ENCODE measurements at places on chromosomes 1 and 21.

- no peaks in the 10 kb centered on the region for H3K36me3 ChIP-seq
- no peak overlapping the region for H3K4me3 ChIP-seq
- no peak overlapping the region for H3K27ac ChIP-seq
- H3K4me1 ChIP-seq, result peaks cover 16% of the 10 kb centered on the region
- no peak for DNase-seq
These were observed 194.0 kb downstream of the KCNK2 start for GRCh38 chr1:215276582-215276981.

GRCh38 chr1:227934476-227935313, 13.0 kb downstream of the WNT9A start:
- H3K27ac ChIP-seq, result peak overlapping the region; percentile 79
- H3K4me1 ChIP-seq, result no peaks in the 10 kb centered on the region
- peak; percentile 52 for DNase-seq
- H3K4me3 ChIP-seq, result no peak overlapping the region

DNA sequence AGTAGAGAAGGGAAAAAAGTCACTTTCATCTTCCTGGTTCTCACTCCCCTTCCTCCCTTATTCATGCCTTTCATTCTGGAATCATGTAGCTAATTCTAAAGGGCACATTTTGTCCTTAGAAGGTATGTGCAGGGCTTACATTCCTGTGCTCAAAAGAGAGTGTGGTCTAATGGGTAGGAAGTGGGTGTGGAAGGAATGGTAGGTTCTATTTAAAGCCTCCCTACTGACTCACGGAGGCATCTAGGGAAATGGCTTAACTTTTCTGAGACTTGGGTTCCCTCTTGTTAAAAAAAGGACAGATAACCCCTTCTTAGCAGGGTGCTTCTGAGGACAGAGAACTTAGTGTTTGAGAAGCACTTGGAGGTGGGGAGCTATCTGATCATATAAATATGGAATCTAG, 249.3 kb upstream of the DUSP10 start:
- no peak for DNase-seq
- no peak overlapping the region for H3K4me3 ChIP-seq
- no peak overlapping the region for H3K27ac ChIP-seq
- peaks cover 11% of the 10 kb centered on the region for H3K4me1 ChIP-seq

DNA sequence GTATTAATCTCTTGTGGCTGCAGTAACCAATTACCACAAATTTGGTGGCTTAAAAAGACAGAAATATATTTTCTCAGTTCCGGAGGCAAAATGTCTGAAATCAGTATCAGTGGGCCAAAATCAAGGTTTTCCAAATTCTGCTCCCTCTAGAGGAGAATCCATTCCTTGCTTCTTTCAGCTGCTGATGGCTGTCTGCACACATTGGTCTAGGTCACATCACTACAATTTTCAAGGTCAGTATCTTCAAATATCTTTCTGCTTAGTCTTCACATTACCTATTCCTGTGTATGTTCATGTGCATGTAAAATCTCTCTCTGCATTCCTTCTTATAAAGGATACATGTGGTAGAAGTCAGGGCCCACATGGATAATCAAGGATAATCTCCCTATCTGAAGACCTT, 999.4 kb downstream of the KCNT2 start:
- H3K4me3 ChIP-seq, result no peak overlapping the region
- H3K36me3 ChIP-seq, result no peaks in the 10 kb centered on the region
- peaks cover 5% of the 10 kb centered on the region for H3K4me1 ChIP-seq
- H3K27ac ChIP-seq, result no peak overlapping the region
- H3K27me3 ChIP-seq, result no peaks in the 10 kb centered on the region

GRCh38 chr1:21670059-21670881, 1.1 kb upstream of the RAP1GAP start:
- H3K36me3 ChIP-seq, result no peaks in the 10 kb centered on the region
- H3K27ac ChIP-seq, result no peak overlapping the region
- H3K4me1 ChIP-seq, result no peaks in the 10 kb centered on the region
- H3K27me3 ChIP-seq, result peaks cover 17% of the 10 kb centered on the region

DNA sequence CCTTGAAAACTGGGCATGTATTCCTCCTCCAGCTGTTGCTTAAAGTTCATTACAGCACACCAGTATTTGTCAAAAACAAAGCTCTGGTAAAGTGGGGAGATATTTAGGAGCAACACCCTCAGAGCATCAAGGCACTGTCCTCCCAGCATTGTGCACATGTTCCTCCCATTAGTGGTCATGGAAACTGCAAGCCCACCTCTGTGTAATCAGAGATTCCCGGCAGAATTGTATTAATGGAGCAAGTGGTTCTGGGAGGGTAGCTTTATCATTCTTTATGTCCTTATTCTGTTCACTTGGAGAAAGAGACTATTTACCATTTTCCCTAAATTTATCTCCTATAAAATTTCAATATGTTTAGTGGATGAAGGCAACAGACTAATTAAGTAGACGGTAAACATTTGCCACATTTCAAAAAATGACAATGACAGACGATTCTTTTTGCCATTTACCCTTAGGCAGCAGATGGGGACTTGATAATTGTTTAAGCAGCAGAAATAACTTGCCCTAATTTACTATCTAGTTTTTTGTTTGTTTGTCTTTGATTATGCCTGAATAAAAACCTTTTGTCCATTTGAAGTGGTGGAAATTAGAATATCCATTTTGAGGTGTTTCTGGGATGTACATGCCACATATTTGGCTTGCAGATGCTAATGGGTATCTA, 289.6 kb upstream of the ST6GALNAC5 start:
- H3K27me3 ChIP-seq, result peaks cover 4% of the 10 kb centered on the region
- no peak overlapping the region for H3K4me3 ChIP-seq
- H3K27ac ChIP-seq, result no peak overlapping the region
- no peaks in the 10 kb centered on the region for H3K36me3 ChIP-seq
- DNase-seq, result no peak

- H3K4me3 ChIP-seq, result no peak overlapping the region
- no peaks in the 10 kb centered on the region for H3K27me3 ChIP-seq
- no peaks in the 10 kb centered on the region for H3K36me3 ChIP-seq
- no peaks in the 10 kb centered on the region for H3K4me1 ChIP-seq
- DNase-seq, result no peak
- H3K27ac ChIP-seq, result no peak overlapping the region
These were observed 47.7 kb downstream of the POU2F1 start for GRCh38 chr1:167268347-167268787.

GRCh38 chr1:156431769-156432668, 63.0 kb downstream of the RHBG start:
- H3K4me1 ChIP-seq, result no peaks in the 10 kb centered on the region
- no peaks in the 10 kb centered on the region for H3K36me3 ChIP-seq
- DNase-seq, result no peak
- peaks cover 99% of the 10 kb centered on the region for H3K27me3 ChIP-seq

DNA sequence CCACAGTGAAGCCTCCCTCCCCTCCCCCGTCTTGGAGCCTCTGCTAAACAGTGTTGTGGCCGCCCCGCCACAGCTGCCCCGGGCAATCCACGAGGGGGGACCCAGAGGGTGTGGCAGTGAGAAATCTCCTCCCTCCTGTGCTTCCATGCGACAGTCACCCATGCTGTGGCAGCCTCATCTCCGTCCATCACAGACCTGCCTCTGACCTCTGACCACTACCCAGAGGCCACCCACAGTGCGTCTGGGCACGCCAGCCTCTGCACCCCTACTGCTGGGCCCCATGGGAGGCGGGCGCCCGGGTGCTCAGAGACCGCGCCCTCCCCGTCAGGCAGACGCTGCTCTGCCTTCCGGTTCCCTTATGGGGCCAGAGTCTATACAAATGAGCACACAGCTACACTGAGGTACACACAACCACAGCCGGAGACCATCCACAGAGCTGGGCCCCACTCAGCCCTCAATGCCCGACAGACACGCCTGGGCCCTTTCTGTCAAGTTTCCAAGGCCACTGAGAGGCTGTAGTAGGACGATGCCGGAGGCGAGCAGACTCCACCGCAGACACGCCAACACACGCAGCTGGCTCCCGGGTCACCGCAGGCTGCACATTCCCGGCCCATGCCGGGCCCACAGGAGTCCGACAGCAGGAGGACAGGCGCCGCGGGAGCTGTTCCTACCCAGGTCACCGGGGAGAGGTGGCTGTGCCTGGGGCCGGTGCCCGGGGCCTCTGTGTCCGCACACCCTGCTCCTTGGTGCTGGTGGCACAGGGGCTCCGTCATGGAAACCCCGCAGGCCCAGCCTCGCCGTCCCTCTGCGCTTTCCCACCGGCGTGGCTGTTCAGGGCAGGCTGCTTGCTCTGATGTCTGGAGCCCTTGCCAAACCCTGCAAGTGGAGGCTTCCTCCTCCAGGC, 23.9 kb upstream of the TMEM52 start:
- H3K27me3 ChIP-seq, result no peaks in the 10 kb centered on the region
- no peak overlapping the region for H3K4me3 ChIP-seq
- no peaks in the 10 kb centered on the region for H3K4me1 ChIP-seq
- H3K36me3 ChIP-seq, result no peaks in the 10 kb centered on the region
- H3K27ac ChIP-seq, result no peak overlapping the region
- peak; percentile 58 for DNase-seq

DNA sequence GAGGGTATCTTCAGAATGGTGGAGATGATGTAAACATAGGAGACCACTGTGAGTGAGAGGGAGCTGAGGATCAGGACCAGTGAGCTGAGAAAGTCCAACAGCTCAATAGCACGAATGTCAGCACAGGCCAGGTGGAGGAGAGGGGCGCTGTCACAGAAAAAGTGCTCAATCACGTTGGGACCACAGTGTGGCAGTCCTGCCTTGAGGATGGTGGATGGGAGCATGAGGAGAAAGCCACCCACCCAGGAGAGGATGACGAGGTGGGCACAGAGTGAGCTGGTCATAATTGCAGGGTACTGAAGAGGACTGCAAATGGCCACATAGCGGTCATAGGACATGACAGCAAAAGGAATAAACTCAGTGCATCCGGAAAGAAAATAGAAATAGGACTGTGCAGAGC, 8.1 kb downstream of the OR11L1 start:
- H3K4me1 ChIP-seq, result no peaks in the 10 kb centered on the region
- H3K27ac ChIP-seq, result no peak overlapping the region

DNA sequence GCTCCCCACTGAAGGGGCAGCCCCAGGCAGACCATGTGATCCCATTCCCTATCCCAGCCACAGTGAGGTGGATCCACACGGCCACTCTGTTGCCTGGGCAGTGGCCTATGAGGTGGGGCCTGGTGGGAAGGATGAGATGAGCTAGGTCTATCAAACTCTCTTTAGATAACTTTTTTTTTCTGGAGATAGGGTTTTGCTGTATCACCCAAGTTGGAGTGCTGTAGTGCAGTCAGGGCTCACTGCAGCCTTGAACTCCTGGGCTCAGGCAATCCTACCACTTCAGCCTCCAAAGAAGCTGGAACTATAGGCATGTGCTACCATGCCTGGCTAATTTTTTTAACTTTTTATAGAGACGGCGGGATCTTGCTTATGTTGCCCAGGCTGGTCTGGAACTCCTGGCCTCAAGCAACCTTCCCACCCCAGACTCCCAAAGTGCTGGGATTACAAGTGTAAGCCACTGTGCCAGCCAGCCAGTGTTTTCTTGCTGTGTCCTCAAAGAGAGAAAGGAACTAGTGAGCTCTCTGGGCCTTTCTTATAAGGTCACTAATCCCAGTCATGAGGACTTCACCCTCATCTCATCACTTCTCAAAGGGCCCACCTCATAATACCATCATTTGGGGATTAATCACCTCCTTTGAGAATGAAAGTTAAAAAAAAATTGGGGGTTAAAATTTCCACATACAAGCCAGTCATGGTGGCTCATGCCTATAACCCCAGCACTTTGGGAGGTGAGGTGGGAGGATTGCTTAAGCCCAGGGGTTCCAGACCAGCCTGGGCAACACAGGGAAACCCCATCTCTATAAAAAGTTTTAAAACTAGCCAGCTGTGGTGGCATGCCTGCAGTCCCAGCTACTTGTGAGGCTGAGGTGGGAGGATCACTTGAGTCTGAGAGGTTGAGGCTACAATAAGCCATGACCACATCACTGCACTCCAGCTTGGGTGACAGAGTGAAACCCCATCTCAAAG, 36.6 kb downstream of the H3-3A start:
- no peaks in the 10 kb centered on the region for H3K27me3 ChIP-seq
- no peak overlapping the region for H3K4me3 ChIP-seq

GRCh38 chr1:233327651-233328141, at the start of gene MAP3K21:
Gene MAP3K21, plus strand, starts transcription at chr1:233327724. Its CDS starts 305 bp downstream, at chr1:233328029.
- peak within 1 kb of the TSS; percentile 97 for H3K4me3 ChIP-seq
- peaks cover 5% of the 10 kb centered on the region for H3K4me1 ChIP-seq

DNA sequence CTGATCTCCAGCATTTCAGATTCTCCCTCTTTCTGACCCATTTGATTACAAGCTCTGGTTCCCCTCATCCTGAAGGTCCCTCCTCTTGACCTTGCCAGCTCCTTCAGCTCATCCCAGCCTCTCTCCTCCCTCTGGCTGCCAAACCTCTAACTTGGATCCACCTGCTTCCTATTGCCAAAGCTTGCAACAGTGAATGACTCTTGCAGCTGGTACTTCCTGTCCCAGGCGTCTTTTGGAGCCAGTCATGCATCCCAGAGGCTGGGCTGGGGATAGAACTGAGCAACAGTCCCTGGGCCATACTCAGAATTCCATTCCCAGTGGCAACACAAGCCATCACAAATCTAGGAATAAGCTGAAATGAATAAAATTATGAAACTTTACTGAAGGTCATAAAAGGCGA, 27.7 kb upstream of the SPOCD1 start:
- H3K4me1 ChIP-seq, result peaks cover 8% of the 10 kb centered on the region
- no peaks in the 10 kb centered on the region for H3K27me3 ChIP-seq
- H3K36me3 ChIP-seq, result no peaks in the 10 kb centered on the region
- no peak for DNase-seq
- no peak overlapping the region for H3K27ac ChIP-seq

Measured in RWPE2 (cell line).